ENCODE measurements at places on chromosomes 2 and 18.

GRCh38 chr2:43790147-43790546, 16.3 kb downstream of the DYNC2LI1 start:
- DNase-seq = no peak

GRCh38 chr18:55001394-55002024, 42.2 kb upstream of the CCDC68 start:
- DNase-seq = no peak

GRCh38 chr2:27041752-27042151, 9.0 kb downstream of the TMEM214 start:
- no peak for DNase-seq

- DNase-seq = no peak
Measured at GRCh38 chr2:172931918-172932520, 143.6 kb upstream of the MAP3K20 start.

DNA sequence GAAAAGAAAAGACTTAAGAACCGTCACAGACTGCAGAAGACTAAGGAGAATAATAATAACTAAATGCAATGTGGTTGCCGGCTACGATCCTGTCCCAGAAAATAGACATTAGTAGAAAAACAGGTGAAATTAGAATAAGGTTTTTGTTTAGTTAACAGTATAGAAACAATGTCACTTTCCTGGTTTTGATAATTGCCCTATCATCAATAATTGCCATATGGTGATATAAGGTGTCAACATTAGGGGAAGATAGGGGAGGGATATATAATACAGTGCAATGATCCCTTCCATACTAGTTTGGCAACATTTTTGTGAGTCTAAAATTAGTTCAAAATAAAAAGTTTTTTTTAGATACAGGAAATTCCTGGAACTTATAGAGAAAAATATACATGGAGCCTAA, 144.8 kb downstream of the SATB2 start:
- DNase-seq = no peak

DNA sequence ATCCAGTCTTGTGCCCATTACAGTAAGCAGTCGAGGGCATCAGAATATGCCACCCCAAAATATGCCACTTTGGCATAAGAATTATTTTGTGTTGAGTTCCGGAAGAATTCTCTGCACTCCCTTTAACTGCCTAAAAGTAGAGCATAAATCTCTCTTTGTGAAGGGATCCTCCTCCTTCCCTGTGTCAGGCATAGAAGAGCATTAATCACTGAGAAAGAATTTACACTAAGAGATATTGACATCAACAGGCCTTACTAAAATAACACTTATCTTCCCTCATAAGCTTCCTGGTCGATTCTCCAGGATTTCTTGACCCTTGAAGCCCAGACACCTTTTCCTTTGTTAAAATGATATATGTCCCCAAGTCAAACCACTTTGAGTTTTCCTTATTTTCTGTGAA, 27.6 kb upstream of the KYNU start:
- DNase-seq = no peak

GRCh38 chr2:85945586-85945985, 56.8 kb upstream of the ST3GAL5 start:
- DNase-seq = no peak

DNA sequence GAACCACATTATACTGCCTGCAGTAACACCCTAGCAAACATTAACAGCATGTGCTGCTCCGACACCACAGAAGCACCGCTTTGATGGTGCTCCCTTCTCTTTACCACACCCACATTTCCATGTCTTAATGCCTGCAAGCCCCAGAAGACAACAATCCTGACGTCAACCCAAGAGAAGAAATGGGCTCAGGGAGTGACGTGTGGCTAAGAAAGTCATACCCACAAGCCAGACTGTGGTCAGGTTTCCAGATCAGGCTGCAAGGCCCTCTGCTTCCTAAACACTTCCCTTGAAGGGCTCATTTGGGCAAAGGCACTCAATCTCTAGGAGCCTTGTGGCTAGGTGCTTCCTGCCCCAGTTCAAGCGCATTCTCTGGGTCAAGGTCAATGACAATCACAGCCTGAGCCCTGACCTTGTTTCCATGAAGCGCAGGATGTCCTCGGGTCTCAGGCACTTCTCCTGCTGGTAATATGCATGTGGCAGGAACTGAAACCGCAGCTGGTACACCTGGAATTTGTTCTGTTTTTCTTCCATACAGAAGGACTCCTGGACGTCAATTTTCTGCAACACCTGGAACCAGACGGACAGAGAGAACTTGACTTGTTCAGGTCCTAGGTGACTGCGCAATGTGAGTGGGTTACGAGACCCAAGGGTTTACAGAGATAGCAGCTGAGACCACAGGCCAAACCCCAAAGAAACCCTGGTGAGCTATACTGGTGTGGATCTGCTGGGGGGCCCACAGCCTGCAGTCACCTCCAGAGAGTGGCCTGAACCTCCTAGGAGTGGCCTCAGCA, 67.2 kb downstream of the POLR1A start:
- no peak for DNase-seq

GRCh38 chr2:225697936-225698335, 298.4 kb downstream of the NYAP2 start:
- no peak for DNase-seq

- DNase-seq = no peak
Measured at GRCh38 chr2:201777043-201777442, 3.7 kb downstream of the ALS2 start.

- no peak for DNase-seq
Measured at GRCh38 chr2:128615571-128615970, 296.9 kb upstream of the HS6ST1 start.

- DNase-seq = no peak
Measured at GRCh38 chr2:234969306-234970098, 17.7 kb downstream of the SH3BP4 start.

GRCh38 chr2:218362606-218363005, 5.9 kb downstream of the CATIP start:
- DNase-seq = no peak

DNA sequence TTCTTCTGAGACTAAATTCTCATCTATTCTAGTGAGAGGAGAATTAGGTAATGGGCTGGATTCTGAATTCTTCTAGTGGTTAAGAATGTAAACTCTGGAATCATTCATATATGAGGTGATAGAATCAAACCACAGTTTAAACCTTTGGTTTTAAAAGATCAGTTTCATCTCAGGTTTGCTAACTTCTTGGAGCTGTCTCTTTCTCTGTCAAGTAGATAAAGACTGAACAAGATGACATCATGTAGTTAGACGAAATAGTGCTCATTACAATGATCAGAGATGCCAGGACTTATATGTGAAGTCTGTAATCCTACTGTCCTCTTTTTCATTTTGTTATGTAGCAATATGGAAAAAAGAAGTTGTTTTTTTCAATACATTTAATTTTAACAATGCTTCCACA, 4.9 kb downstream of the CEBPZOS start:
- no peak for DNase-seq

DNA sequence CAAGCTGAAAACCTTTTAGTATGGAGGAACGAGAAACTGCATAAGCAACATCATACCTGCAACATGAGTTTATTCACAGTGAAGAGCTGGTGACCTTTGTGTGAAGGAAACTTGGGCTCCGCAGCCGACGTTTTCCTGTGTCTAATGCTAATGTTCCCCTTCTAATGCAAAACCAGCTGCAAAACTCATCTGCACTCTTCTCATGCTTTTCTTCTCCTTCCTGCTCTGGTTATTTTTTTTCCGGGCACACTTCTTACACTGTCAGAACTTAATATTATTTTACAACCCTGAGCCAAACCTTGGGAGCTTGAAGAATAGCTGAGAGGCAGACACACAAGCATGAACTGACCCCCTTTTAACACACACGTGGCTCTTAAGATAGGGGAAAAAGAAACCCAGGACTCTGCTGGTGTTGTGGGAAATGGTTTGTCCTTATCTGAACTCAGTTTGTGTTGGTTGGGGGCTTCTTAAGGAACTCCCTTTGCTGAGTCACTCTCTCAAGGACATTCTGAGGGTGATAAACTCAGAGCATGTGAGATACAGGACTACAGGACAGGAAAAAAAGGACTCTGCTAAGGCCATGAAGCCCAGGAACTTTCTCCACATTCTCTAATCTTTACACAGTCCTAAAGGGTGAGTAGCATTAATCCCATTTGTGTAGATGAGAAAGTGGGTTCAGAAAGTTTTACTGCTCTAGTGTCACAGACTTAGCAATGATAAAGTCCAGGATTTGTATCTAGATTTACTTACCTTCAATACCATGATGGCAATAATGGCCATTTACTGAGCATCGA, 439.3 kb upstream of the TRIB2 start:
- DNase-seq = no peak

DNA sequence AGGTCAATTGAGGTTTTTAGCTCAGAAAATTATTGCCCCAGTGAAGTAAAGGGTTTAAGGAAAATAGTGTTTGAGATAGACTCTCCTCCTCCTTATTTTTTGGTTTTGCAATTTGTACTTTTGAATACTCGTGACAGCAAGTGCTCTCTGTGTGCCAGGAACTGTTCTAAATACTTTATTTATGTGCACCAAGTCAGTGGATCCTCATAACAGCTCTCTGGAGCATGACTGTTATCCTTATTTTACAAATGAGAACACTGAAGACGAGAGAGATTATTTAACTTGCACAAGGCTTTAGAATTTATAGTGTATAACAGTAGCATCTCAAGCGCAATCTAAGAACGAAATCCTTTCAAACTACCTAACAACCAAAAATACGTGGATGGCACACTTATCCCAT, 24.7 kb downstream of the BABAM2 start:
- no peak for DNase-seq

DNA sequence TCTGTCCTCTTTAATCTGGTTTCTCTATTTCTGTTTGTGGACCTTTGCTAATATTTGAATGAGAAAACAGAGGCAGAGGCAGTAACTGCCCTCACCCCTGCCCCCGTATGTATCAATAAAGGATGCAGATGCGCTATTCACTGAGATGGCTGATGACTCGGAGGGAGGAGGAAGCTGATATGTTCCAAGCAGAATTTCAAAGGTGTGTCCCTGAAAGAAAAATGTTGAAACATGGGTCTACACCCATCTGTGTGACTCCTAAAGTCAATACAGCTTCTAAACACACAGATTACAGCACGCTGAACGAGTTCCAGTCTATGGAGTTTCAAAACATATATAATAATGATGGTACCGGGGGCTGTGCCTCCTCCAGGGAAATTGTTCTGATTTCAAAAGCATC, 38.8 kb downstream of the EPHA4 start:
- peak; percentile 65 for DNase-seq
